ENCODE measurements at places on chromosomes 11 and 22. TPM values are rescaled to one million over a fixed set of nuclear protein-coding genes. Genes with fewer than 3 reads are reported as not detected.

Gene CARNS1
- total RNA-seq = 5.6 TPM

Gene CLDN5
- not detected for total RNA-seq

Gene DRD2
- not detected for total RNA-seq

- no peaks in the 10 kb centered on the region for H3K36me3 ChIP-seq
- H3K4me3 ChIP-seq = no peak overlapping the region
Measured at GRCh38 chr11:45209891-45210699, 63.7 kb downstream of the PRDM11 start.

GRCh38 chr11:72766152-72766902 is 14.1 kb upstream of the ARAP1 start:
- H3K4me1 ChIP-seq = peaks cover 8% of the 10 kb centered on the region
- no peaks in the 10 kb centered on the region for H3K27me3 ChIP-seq
- H3K4me3 ChIP-seq = no peak overlapping the region
- no peak for DNase-seq
- H3K36me3 ChIP-seq = no peaks in the 10 kb centered on the region

Gene NRXN2
- not detected for total RNA-seq

All from activated naive CD8-positive, alpha-beta T cell treated with anti-CD3 and anti-CD28 coated beads, Interleukin-2, amount 10 ng/mL, durations not matched to agents 7 days and 5 days (primary cell).